ENCODE measurements at places on chromosomes 7 and 10.

- DNase-seq: no peak
Measured at GRCh38 chr7:33130184-33130583, 820 bp downstream of the BBS9 start.

DNA sequence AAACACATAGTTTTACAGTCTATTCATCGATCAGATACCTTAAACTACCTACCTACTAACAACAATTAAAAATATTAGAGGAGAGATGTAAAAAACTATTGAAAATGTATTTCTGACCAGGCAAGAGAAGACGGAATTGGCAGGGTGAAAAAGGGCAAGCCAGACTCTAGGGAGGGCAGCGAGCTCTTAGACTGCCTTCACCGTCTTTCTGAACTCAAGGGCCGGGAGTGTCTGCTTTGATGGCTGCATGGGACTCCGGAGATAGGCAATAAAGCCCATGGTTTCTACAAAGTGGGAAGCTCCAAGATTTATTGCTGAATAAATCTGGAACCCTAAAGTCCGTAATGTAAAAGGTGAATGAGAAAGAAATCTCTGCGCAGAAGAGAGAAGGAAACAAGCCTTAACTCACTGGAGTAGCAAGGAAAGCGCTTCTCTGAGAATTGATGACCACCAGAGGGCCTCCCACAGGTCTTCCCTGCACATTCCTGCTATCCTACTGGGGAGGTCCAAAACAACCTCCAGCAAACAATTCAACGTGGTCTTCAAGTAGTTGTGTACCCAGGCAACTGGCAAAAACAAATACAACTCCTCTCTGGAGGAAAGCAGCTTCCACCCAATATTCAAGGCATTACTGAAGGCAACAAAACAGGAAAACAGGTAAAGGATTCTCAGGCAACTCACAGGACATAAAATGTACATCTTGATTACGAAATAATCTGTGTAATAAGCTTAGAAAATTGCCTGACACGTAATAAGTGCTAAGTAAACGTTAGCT is 181.3 kb downstream of the SDK1 start:
- no peak for DNase-seq

GRCh38 chr10:102111276-102111675 is 8.9 kb downstream of the LDB1 start:
- DNase-seq: no peak

DNA sequence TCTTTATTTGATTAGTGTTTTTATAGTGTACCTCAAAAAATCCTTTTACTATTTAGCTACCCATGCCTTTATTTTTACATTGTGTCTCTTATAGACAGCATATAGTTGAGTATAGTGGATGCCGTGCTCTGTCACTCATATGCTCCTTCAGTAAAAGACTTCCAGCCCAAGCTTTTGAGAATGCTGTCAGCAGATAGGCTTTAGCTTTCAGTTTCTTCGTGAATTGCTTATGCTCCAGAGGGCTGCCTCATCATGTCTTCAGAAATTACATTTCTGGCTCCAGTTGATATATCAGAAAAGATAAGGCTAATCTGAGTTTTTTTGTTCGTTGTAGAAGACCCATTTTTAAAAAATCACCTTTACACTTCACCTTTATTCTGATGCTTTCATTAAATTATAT is 332.0 kb downstream of the NXPH1 start:
- no peak for DNase-seq

DNA sequence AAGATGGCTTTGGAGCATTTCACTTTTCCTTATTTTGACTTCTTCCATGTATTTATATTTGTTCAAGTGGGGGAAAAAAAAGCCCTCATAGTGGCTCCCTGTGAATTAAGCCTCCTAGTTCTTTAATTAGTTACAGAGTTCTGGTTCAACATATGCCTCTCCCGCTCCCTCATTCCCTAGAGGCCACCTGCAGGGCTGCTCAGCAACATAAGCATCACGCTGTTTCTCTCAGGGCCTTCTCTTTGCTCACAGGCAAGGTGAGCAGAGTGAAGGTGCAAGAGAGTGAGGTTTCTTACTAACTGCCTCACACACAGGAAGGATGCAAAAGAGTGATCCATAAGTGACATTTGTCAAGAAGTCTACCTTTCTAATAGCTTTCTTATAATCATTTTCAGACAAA is 196.7 kb downstream of the SEMA3E start:
- no peak for DNase-seq

DNA sequence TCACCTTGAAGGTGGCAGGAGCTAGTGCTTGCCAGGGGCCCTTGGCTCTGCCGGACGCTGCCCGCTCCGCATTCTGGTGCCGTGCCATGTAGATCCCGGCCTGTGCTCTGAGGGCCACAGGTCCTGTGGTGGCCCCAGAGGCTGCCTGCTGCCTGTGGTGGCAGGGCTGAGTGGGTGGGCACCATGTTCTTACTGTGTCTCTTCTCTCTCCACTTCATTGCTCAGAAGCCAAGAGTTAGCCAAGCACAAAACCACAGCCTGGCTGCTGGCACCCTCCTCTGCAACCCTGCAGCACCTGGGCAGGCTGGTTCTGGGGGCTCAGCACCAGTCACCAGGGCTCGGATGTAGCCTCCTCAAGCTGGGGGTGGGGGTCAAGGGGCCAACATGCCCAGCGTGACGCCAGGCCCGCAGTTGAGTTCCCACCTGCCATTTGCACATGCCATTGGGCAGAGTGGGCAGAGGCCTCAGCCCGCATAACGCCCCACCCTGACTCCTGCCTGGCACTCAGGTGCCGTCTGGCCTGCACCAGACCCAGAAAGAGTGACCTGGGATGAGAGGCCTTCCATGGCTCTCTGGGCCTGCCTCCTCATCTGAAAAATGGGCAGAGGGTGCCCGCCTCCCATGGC is 16.3 kb downstream of the ZMIZ1 start:
- no peak for DNase-seq

GRCh38 chr10:121988361-121989324 is at the start of gene TACC2:
TSS of gene TACC2 (plus strand) at chr10:121989163. CDS start at chr10:122021982, 32,819 bp downstream.
- no peak for DNase-seq

DNA sequence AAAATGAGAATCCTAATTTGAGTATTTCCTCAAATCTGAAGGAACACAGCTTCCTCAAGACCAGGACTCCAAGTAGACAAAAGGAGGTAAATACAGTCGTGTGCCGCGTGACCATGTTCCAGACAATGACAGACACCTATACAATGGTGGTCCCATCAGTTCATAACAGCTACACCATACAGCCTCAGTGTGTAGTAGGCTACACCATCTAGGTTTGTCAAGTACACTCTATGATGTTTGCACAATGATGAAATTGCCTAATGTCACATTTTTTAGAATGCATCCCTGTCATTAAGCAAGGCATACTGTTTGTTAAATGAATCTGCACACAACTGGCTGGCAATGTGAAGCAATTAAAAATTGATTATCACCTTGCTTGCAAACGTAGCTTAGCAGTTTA is 107.9 kb downstream of the PROSER2 start:
- DNase-seq: no peak

DNA sequence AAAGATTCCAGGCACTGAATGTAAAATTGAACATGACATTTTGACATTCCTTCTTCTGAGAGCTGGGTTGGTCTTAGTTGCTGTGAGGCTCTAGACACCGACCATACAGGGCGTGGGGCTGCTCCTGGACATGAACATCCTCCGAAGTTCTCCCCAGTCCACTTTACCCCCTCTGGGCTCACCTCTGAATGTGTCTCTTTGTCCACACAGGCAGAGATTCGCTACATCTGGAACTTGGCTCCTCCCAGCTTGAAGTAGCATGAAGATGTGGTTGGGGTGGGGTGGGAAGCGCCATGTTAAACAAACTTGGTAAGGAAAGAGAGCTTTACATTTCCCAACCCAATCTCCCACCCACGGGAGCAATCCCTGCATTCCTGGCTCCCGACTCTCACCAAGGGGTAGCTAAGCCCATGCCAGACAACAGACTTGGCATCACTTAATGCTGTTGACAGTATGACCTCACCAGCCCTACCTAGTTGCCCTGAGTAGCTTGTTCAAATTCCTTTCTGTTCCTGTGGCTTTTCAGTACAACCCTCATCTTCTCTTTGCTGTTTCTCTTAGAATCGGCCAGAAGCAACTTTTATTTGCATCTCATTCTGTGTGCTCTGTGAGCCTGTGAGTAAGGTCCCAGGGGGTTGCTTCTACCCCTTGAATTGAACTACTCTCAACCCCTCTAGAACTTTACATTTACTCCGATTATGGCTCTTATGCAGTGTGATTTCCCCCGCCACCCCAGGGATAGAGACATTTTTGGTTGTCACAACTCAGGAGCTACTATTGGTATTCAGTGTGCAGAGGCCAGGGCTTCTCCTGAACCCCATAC is 211.4 kb downstream of the SEC23IP start:
- DNase-seq: no peak

GRCh38 chr7:29843093-29843492 is 36.8 kb downstream of the WIPF3 start:
- no peak for DNase-seq

DNA sequence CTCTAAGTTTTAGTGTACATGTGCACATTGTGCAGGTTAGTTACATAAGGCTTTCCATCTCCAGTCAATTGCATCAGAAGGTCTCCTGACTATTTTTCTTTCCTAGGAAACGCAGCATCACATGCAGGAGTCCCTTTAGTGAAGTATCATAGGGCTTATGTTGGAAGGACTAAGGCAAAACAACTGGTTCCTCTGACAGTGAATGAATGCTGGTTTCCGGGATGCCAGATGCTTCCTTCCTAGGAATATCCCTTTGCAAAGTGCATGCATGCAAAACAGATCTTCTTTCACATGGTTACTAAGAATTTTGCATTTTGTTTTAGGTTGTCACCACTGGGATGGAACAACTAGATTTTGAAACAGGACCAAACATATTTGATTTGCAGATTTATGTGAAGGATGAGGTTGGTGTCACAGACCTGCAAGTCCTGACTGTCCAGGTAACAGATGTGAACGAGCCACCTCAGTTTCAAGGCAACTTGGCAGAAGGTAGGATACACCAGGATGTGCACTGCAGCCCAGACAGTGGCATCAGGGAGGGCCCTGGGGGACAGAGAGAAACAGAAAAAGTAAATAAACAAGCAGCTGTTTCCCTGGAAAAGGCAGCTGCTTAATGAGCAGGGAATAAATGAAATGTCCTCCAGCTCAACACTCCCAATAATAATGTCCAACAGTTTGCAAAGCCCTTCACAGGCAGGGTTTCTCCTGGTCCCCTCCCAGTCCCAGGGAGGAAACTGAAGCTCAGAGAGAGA is 17.8 kb downstream of the CDHR3 start:
- no peak for DNase-seq

DNA sequence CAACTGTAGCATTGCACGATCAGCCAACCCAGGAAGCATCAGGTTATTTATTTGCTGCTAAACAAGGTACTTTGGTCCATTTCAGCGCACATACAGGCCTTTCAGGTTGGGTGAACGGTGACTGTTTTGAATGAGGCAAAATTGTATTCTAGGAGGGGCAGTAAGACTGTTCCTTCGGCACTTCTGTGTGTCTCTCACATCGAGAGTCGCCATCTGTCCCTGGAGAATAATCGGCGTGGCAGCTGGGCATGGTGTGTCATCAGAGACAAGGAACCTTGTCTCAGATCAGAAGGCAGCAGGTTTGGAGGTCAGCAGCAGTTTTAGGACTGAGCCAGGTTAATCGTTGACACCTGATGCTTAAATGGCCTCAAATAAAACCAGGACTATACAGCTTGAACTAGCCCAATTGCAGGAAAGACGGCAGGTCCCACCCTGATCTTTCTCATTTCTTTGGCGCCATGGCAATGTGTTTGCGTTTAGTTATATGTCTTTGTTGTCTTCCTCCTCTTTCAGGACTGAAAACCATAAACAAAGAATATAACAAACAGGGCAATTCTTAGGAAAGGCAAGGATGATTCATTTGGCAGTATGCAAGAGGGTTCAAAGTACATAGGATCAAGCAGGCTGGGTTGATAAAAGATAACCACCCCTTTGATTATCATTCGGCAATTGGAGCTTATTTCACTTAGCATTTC is 92.0 kb upstream of the PRR15 start:
- DNase-seq: no peak

GRCh38 chr10:93753621-93754250 is 4.0 kb upstream of the LGI1 start:
- DNase-seq: no peak

DNA sequence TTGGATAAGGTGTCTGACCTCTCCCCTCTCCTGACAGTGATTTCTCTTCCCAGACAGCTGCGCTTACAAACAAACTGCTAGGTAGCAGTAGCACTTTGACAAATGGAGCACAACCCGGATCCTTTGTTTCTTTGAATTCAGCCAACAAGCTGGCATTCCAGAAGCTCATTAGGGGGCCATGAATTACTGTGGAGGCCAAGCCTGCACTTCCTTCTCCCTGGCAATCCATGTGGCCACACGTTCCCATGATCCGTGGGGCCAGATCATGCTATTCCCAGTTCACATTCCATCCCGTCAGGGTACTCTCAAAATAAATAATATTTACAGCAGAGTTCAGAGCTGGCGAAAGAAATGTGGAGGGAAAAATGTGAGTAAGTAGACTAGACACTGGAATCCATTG is 172.4 kb downstream of the PRPF18 start:
- DNase-seq: no peak

DNA sequence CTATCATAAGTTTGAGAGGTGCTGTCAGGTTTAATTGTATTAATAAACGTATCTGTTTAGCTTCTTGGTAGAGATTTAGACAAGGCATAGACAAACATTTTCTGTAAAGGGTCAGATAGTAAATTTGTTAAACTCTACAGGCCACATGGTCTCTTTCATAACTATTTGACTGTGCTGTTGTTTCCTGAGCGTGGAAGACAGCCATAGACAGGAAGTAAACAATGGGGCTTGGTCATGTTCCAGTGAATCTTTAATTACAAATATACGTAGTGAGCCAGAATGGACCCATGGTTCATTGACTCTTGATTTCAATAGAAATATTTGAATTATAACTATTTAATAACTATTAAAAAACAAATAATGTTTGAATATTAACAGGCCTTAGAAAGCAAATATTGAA is 451.1 kb downstream of the SH2D4B start:
- no peak for DNase-seq

GRCh38 chr10:83666762-83667161 is 472.5 kb upstream of the GHITM start:
- no peak for DNase-seq

DNA sequence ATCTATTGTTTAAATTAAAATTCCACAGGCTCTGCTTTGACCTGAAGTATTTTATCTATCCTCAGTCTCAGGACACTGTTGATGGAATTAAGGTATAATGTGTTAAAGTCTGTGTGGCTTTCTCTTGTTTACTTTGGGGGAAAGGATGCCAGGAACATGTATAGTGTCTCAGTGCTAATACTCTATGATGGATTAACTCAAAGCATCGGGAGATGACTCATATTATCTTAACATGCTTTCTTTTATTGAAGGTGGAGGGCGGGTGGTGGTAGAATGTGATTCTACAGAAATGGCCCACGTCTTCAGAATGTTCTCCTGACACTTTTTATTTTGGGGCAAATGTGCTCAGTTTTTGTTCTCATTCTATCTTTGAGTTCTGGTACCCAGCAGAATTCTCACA is 189.0 kb downstream of the ANKRD30A start:
- no peak for DNase-seq

GRCh38 chr10:43136995-43137716 is 1.1 kb upstream of the CSGALNACT2 start:
- no peak for DNase-seq

- no peak for DNase-seq
Measured at GRCh38 chr7:158140538-158141220, 446.9 kb downstream of the PTPRN2 start.

- DNase-seq: no peak
Measured at GRCh38 chr7:1369916-1370657, 89.2 kb downstream of the MICALL2 start.

GRCh38 chr7:48274662-48275061 is 103.4 kb downstream of the ABCA13 start:
- no peak for DNase-seq

- no peak for DNase-seq
Measured at GRCh38 chr7:1586827-1587705, 17.2 kb upstream of the PSMG3 start.

Measured in NCI-H2081 treated with DMSO at 0.1 percent for 48 hours (cell line).